Retina (tissue), 1 donor: ENCODE measurements at places on chromosomes 16 and 17.

DNA sequence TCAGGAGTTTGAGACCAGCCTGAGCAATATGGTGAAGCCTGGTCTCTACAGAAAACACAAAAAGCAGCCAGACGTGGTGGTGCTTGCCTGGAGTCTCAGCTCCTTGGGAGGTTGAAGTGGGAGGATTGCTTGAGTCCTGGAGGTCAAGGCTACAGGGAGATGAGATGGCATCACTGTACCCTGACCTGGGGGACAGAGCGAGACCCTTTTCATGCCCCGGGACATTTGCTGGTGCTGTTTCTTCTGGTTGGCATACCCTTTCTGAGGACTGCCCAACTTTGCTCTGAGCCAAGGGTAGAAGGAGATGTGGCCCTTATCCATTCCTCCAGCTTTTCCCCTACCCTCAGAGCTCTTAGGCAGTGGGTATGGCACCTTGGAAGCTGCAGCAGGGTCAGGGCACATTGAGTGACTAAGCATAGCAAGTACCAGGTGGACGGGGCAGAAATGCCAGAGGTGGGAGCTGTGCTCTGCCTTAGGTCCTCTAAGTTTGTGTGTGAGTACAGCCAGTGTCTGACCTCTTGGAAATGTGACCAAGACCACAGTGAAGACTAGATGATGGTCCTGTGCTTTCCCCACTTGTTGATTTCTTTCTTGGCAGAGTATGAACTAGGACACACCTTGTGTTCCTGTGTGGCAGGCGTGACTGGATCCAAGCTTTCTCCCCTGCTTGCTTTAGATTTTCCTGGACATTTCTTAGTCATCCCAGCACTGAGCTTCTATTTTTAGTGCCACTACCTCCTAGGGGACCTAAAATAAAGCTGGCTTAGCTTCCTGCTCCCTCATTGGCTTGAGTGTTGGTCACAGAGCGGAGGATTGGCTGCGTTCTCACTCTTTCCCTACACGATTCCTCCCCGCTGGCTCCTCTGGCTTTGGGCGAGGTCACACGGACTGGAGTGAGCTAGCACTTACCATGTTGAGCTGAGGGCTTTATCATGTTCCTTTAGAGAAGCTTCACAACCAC, 9.9 kb upstream of the EDC4 start:
- DNase-seq, result no peak

DNA sequence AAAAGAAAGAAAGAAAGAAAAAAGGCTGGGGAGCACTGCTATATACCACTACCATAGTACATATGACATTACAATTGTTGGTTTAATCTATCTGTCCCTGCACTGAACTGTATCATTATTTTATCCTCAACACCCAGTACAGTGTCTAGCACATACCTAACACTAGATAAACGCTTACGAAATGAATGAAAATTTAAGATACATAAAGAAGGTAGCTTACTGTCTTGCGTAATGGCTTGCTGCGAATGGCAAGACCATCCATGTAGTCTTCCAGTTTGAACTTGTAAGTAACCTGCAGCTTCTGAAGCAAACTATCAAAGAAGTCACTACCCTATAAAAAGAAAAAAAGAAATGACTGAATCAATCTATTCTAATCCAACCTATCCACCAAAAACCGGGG, 6.6 kb downstream of the SMG6 start:
- DNase-seq, result no peak

DNA sequence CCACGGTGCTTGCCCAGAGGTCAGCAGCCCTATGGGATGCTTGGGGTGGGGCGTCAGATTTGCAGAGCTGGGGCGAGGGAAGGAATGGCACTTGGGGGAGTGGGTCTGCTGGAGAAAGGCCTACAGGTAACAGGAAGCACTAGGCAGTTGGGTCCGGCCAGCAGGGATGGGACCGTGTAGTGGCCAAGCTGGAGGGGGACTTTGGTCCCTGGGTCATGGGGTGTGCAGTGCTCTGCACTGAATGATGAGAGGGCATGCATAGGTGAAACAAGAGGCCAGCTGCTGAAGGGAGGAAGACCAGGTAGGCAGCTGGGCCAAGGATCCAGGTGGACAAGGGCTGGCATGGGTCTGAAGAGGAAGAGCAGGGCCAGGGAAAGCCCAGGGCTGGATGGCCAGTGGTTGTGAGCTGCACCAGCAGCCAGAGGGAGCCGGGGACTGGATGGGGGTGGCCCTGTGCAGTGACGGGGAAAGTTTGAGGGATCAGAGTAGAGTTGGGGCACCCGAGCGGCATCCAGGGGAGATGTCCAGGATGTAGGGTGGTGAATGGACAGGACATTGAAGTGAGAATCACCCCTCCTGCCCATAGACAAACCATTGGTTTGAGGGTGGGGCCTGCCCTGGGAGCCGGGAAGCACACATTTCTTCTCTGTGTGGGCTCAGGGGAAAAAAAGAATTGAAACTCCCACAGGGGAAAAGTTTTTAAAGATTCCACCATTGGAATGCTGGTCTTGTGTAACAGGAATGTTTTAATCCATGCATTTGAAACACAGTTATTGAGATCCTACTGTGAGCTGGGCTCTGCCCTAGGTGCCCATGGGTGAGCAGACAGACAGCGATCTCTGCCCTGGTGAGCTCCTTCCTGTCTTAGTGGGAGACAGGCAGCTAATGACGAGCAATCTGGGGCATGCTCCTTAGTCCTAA, 25.1 kb downstream of the RAI1 start:
- DNase-seq, result no peak

GRCh38 chr16:78122774-78123315, 23.4 kb downstream of the WWOX start:
- DNase-seq, result peak; percentile 72

DNA sequence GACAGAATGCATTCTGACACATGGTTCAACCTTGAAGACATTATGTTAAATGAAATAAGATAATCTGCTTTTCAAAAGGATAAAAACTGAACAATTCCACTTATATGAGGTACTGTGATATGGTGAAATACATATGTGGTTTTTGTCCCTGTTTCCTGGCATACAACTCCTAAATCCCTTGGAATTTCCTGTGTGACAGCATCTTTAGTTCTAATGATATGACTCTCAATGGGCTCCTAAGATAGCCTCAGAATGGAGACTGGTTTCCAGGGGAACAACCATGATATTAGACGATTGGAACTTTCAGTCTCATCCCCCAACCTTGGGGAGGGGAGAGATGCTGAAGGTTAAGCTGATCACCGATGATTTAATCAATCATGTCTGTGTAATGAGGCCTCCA, 37.7 kb upstream of the PHLPP2 start:
- DNase-seq, result no peak
